Adipocyte (in vitro differentiated cells): ENCODE measurements at places on chromosomes 3 and 15.

- DNase-seq: peak; percentile 0
Observed at GRCh38 chr3:181326637-181327223, 337.2 kb upstream of the DNAJC19 start.

DNA sequence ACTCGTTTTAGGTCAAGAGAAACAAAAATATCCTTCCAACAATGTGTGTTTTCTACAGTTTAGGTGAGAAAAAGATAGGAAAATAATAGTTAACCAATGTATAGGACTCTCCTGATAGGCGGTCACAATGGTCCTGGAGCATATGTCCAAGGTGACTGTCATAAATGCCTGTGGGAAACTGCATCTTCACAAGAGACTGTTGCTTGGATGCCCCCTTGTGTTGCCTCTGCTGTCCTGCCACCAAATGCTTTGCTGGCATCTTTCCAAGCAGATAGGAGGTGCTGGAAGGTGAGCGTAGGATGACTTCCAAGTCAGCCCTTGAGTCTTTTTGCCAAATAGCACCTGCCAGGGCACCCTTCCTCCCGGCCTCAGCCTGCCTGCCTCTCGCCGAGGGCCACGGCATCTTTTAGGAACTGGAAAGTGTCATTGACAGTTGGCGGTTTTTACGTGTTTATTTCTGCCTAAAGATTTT is 24.1 kb upstream of the SACM1L start:
- peak; percentile 38 for DNase-seq

- no peak for DNase-seq
Observed at GRCh38 chr3:55595420-55595819, 108.3 kb upstream of the WNT5A start.

GRCh38 chr15:59622289-59622688 is 10.7 kb downstream of the GCNT3 start:
- peak; percentile 59 for DNase-seq

DNA sequence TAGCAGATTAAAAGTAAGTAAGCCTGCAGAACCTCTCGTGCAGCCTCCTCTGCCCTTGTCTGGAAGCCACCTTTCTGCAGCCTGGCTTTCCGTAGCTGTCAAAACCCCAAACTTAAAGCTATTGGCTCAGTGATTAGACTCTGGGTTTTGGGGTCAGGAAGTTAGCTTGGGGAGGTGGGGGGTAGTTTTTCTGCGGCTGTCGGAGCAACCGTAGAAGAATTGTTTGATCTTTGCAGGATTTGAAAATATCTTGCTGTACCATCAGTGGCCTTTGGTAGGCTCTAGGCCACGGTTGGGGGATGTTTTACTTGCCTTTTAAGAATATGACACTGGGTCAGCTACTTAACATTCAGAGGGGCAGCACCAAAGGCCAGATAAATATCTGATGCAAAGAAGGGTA is 88.4 kb upstream of the RASGRP1 start:
- no peak for DNase-seq

DNA sequence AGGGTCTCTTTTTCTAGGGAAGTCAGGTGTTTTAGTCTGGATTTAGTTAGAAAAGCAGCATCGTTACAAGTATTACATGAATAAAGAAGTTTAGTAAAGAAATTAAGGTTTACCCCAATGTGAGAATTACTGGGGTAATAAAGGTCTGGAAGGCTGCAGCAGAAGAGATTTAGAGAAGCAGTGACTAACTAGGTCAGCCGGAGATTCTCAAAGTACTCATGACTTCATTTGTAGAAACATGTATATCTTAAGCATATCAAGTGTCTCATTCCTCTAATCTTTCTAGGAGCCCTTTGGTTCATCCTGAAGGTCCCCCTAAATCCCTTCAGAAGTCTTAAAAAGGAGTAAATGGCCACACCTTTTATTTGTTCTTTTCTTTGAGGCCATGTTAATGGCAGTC is 26.0 kb downstream of the DTWD1 start:
- DNase-seq: no peak
